IMR-90 (cell line): ENCODE measurements at places on chromosomes 13 and 19. TPM values are rescaled to one million over a fixed set of nuclear protein-coding genes. Genes with fewer than 3 reads are reported as not detected.

Gene KIR2DL4
- polyA plus RNA-seq = not detected in 2 replicates

GRCh38 chr13:27140060-27140459 lies 31.6 kb downstream of the USP12 start:
- DNase-seq = no peak

DNA sequence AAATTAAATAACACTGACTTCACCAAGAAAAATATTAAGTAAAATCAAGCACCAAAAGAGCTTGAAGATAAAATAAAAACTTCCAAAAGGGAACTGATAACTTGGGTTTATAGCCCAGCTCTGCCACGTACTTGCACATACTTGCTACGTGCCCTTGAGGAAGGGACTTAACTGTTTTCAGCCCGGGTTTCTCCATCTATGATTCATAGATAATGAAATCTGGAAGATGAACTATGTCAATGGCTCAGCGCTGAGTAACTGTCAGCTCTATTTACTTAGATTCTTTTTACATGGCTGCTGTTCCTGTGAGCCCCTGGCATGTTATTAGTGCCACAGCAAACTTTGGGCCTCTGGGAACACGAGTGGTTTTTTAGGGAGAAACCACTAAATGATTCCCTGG lies 9.6 kb upstream of the ZC3H13 start:
- DNase-seq = peak; percentile 61

DNA sequence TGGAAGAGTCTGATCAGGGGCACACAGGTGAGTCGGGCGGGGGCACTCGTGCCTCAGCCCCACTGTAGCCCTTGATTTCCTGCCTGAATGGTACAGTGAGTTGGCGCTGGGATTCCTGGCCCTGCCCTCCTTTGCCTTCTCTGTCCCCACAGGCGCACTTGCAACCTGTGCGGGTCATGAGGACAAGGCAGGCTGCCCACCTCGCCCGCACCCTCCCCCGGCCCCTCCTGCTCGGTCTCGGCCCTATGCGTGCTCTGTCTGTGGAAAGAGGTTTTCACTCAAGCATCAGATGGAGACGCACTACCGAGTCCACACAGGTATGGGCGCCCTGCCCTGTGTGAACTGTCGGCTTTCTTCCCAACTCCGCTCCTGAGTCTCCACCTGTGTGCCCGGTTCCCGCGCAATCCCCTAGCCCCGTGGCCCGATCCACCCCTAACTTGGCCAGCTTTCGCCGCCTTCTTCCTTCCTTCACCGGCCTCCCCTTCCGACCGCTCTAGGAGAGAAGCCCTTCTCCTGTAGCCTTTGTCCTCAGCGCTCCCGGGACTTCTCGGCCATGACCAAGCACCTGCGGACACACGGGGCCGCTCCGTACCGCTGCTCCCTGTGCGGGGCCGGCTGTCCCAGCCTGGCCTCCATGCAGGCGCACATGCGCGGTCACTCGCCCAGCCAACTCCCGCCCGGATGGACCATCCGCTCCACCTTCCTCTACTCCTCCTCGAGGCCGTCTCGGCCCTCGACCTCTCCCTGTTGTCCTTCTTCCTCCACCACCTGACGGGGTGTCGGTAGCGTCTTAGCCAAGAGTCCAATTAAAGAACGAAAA lies 1.6 kb upstream of the KMT2B start:
- DNase-seq = peak; percentile 30

DNA sequence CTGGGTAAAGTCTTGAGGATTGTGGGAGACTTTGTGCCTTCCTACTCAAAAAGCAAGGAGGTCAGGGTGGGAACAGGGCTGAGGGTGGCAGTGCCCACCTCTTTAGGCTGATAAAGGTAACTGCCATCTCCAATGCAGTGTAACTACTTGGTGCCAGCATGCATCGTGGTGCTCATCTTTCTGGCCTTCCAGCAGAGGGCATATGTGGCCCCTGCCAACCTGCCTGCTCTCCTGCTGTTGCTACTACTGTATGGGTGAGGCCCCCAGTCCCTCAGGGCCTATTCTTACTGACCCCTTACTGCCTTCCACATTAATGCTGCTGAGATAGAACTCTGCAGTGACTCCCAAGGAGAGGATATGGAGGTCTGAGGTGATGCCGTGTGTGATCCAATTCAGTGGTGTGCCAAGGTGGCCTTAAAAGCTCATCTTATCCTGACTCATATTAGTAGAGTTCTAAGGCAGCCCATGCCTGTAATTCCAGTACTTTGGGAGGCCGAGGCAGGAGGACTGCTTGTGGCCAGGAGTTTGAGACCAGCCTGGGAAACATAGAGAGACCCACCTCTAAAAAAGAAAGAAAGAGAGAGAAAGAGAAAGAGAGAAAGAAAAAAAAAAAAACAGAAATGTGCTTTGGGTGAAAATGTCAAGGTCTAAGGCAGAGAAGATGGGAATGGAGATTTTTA lies 9.7 kb upstream of the ARHGAP45 start:
- DNase-seq = peak; percentile 67
